Stimulated activated CD4-positive, alpha-beta T cell treated with anti-CD3 and anti-CD28 coated beads, Interleukin-4, amount 100 ng/mL, for 48 hours (primary cell): ENCODE measurements at places on chromosomes 4 and X.

DNA sequence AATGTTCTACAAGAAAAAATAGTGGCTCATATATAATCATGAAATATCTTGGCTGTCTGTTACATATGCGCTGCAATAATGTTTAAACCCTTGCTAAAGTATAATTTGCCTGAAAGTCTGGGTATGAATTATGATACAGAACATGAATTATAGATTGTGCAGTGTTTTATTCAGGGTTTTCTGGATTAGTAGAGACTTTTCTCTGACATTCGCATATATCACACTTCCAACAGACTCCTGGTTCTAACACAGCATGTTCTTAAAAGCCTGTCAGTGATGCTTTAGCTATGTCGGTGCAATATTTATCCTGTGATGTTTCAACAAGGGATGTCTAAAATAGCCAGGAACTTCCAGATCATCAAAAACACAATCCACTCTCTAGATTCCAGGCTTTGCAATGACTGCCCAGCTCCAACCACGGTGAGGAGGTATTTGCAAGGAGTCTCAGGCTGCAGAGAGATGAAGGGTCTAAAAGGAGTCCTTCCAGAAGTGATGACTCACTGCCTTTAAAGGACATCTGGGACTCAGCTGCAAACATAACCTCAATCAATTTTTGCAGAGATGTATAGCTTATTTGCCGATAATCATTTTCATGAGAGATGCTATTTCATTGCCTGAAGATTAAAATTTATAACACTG lies 69.4 kb downstream of the RWDD4 start:
- DNase-seq: no peak

DNA sequence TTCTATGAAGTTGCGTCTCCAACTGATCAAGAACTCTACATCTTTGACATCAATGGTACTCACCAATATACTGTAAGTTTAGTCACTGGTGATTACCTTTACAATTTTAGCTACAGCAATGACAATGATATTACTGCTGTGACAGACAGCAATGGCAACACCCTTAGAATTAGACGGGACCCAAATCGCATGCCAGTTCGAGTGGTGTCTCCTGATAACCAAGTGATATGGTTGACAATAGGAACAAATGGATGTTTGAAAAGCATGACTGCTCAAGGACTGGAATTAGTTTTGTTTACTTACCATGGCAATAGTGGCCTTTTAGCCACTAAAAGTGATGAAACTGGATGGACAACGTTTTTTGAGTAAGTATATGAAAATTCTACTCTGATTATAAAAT lies 162.3 kb downstream of the DCTD start:
- DNase-seq: no peak

DNA sequence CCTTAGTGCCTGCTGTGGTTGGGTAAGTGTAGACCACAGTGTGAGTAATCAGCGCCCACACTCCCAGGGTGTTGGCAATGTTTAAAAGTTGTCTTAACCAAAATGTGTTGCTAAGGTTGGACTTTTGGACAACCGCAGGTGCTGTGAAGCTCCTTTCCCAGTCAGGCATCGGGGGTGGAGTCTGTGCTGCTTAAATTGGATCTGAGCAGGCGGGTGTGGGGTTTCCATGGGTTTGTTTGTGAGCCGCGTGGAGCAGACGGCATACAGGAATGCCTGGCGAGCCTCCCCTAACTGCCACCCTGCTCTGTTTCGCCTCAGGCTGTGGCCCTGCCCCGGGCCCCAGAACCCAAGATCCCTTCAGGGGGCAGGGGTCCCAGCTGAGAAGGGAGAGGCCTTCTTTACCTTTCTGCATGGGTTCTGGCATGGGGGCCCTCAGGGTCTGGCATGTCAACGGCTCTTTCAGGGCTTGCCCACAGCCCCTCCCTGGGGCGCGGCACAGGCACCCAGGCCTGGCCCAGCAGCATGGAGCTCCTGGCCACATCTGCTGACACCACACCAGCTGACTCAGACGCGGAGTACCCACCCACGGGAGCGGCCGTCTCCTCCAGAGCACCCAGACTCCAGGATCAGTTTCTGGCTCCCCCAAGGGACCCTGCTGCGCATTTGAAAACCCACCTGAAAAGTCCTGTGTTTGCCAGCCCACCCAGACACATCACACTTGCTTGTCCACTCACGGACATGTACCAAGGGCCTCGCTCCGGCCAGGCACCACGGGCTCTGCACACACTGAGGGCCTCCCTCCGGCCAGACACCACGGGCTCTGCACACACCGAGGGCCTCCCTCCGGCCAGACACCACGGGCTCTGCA lies 5.1 kb upstream of the SPON2 start:
- DNase-seq: no peak

GRCh38 chr4:174177536-174177935 lies 105.9 kb downstream of the FBXO8 start:
- no peak for DNase-seq

DNA sequence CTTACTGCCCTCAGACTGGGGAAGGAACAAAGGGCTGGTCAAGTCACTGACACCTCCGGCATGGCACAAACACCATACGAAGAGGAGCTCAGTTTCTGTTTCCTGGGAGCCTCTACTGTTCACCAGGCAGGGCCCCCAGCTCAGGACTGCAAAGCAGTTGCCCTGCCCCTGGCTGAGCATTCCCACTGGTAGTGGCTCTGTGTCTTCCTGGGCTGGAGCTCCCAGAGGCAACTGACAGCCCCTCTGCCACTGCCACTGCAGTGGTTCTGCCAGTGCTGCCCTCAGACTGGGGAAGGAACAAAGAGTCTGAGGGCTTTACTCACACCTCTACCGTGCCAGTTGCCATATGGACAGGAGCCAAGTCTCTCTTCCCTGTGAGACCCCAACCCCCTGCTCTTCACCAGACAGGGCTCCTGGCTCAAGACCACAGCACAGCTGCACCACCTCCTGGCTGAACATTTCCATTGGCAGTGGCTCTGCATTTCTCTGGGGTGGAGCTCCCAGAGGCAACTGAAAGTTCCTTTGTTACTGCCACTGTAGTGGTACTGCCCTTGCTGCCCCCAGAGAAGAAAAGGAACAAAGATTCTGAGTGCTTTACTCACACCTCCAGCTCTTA lies 67.9 kb downstream of the SMARCA5 start:
- DNase-seq: no peak

GRCh38 chrX:12685541-12685940 lies 105.7 kb upstream of the PRPS2 start:
- DNase-seq: no peak

DNA sequence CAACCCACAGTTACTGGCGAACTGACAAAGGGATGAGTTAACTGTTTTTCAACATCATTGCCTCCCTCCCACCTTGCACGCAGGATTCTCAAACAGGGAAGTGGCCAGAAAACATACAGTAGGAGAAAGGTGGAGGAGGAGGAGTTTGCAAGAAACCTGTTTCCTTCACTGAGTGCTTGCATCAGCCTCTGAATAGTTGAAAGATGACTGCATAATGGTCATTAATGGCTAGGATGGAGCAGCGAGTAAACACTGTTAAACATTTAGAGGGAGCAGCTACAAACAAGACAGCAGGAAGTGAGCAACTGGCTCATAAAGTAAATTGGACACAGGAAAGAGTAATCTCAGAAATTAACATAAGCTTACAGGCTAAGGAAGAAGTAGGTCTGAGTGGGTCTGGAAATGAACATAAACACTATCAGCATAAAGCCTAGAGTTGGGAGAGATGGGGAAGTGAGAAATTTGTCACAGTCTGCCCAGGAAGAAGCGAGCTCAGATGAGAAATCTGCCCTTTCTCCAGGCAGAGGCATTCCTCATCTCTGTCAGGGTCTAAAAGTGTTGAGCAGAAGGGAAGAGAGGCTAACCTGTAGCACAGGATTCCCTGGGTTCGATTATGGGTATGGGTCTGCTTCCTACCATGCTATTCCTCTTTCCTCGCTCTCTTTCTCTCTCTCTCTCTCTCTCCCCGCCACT lies 38.6 kb downstream of the TRPC5OS start:
- no peak for DNase-seq
